Fibroblast of mammary gland (primary cell): ENCODE measurements at places on chromosomes 3 and 15.

GRCh38 chr3:9809615-9810432 is at the start of gene TTLL3:
Gene TTLL3 (plus strand): TSS chr3:9810262. CDS start chr3:9810662, 400 bp downstream.
- DNase-seq: peak; percentile 45

DNA sequence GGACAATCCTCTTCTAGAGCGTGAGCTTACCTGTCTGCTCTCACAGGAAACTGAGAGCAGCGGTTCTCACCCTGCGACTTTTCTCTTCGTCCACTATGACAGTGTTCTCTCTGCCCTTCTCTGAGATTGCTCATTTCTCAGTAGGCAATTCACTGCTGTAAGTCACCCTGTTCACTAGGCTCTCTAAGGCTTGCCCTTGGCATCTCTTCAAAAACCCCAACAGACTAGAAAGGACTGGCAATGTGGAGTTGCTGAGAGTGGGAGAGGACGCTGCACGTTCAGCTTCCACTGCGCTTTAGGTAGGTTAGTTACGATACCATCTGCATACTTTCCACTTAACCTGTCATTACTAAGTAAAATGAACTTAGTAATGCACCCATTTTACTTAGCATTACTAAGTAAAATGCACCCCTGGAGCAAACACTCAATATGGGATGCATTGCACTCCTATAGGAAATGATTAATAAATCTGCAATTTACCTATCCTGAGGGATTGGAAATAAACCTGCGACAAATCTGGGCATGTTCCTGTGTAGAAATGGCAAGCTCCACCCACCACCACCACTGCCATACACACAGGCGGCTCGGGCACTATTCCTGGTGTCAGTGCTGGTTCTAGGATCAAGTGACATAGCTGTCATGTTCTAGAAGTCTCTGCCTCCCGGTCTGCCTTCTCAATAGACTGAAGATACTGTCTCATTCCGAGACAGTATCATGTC is 21.4 kb downstream of the XPC start:
- no peak for DNase-seq

DNA sequence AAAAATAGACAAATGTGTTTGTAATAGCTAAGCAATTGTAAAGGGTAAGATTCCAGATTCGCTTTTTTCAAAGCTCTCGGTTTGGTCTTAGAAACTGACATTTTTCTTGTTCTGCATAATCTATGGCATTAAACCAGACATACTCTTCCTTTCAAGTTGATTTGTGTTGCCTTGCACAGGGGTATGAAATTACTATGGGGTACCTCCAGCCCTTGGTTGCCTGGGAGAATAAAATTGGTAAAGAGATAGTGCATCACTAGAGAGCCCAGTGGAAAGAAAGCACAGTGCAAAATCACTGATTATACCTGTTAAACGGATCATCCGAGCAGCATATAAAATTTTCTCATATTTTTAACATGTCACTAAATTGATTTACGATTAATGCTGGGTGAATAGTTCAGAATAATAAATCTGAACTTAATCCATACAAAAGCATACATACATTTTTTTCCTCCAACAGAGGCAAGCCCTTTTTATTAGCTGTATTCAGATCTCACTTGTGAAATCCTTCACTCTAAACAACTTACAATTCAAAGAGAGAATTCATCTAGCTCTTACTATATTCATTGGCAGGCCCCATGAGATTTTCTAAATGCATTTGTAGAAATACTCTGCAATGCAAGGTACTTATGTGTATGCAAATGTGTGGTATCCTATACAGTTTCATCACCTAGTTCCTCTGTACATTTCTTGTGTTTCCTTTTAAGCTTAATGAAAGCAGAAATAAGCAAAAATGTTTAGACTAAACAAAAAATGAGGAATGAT is 224.4 kb downstream of the ROBO1 start:
- DNase-seq: no peak

DNA sequence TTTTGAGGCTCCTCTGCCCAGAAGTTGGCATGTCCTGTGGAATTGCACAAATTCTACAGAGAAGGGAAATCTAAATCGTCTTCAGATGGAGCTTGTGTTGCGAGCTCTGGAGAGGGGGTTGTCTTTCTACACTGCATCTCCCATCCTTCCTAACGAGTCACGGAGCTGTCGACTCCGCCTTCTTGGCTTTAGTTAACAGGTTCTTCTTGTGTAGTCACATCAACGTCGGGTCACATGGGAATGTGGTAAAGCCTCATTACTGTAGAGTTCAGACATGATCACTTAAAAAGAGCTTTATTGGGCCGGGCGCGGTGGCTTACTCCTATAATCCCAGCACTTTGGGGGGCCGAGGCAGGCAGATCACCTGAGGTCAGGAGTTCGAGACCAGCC is 60.0 kb downstream of the DNASE1L3 start:
- DNase-seq: peak; percentile 42
